ENCODE measurements at places on chromosomes 2 and 18.

GRCh38 chr2:106062627-106063026, 131.5 kb downstream of the UXS1 start:
- DNase-seq, result no peak

DNA sequence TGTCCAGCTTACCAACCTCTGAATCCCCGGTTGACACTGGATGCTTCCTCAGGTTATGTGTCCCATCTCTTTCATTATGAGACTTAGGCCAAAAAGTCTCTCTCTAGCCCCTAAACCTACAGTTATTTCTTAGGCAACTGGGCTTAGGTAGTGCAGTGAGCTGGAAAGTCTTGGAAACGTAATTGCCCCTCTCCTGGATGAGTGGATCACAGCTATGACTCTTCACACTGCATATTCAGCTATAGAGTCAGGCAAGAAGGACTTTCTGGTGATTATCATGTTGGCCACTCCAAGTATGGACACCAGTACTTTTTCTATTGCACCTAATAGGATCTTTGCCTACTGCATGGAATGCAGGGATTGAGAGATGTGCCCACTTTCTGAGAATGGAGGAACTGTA, 458.3 kb upstream of the CELF4 start:
- no peak for DNase-seq

- no peak for DNase-seq
These were observed 47.1 kb downstream of the PLCL1 start for GRCh38 chr2:197851451-197851850.

DNA sequence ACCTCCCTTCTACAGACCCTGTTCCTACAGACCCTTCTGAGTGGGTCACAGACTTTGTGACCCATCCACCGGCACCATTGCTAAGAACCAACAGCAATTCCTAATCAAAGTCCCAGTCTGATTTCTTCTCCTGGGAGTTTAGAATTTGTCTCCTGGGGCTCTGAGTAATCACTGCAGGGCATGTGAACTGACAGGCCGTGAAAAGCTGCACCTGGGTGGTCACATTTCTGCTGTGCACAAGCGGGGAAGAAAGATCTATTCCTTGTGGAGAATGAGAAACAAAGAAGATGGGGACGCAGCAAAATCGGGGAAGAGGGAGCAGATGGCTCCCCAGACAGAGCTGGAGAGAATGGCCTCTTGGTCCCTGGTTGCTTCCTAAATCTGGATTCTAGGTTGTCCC, 151.0 kb downstream of the ARL4C start:
- DNase-seq, result no peak

DNA sequence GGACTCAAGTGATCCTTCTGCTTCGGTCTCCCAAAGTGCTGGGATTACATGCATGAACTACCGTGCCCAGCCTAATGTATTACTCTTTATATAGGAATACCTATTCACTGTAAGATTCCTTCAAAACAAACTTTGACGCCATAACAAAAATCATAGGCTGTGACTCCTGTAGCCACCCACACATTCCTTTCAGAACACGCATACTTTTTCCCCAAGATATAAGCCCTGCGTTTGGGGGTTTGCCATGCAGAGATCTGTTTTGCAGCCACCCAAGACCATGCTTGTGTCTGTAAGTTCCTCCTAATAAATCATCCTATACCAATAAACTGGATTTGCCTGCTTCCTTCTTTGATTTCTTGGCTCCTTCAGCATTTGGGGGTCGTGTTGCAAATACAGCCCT, 46.0 kb upstream of the STON1 start:
- no peak for DNase-seq

DNA sequence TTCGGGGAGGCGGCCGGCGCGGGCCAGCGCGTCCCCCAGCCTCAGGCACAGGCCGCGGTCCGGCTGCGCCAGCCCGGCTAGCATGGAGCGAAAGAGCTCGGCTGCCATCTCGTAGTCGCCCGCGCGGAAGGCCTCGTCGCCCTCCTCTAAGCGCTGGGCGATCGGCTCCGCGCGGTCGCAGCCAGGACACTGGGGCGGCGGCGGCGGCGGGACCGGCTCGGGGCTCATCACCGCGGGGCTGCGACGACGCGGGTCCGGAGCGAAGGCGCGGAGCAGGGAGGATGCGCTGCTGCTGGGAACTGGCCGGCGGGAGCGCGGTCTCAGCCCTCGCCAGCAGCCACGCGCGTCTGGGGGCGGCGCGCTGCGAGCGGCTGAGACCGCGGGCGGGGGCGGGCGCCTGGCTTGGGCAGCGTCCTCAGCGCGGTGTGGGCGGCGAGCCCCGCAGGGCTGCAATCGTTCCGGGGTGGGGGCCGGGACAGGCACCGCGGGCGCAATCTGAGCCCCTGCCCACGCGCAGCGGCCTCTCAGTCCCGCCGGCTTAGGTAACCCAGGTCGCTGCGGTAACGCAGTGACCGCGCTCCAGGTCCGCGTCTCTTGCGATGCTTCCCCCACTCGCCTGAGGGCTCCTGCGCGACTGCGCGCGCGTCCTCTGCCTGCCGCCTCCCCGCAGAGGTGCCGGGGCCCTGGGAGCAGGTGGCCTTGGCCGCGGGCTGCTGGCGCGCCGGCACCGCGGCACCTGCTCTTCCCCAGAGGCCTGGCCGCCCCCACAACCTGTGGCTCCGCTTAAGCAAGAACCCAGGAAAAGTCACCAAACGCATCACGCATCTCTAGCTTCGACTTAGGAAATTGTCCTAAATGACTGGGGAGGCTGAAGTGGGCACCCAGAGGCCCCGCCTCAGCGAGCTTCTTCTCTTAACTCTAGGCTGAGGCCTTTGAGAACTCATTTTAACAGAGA, at the start of gene LONRF2:
Gene LONRF2, minus strand, starts transcription at position 636 of the 955 bp plus-strand sequence. Its CDS starts 408 bp downstream, at position 228.
- peak; percentile 76 for DNase-seq

DNA sequence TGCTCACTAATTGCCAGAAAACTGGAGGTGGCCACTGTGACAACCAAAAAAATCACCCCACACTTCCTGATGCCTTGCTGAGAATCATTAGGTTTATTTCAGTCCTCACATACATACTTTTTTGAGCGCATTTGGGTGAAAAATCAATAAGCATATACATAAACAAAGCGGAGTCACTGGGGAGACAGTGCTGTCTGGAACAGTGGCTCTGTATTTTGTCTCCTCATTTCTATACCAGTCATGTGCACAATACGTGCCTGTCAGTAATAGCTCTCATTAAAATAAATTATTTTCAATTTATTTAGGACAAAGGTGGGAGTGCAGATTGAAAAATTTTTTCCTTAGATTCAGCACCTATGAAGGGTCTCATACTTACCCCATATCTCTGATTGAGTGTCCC, 48.2 kb downstream of the CXCR4 start:
- no peak for DNase-seq

- no peak for DNase-seq
These were observed 52.1 kb upstream of the CHMP1B start for GRCh38 chr18:11799066-11799465.

DNA sequence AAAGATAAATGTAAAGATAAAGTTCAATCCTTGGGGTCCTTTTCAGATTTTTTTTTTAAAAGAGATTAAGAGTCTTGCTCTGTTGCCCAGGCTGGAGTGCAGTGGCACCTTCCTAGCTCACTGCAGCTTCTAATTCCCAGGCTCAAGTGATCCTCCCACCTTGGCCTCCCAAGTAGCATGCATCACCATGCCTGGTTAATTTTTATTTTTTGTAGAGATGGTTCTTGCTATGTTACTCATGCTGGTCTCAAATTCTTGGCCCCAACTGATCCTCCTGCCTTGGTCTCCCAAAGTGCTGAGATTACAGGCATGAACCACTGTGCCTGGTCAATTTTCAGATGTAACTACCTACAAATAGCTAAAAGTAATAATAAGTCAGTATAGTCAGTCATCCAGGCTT, 21.1 kb downstream of the NFE2L2 start:
- DNase-seq, result no peak

- peak; percentile 2 for DNase-seq
These were observed 31.5 kb downstream of the USP34 start for GRCh38 chr2:61439241-61440002.

DNA sequence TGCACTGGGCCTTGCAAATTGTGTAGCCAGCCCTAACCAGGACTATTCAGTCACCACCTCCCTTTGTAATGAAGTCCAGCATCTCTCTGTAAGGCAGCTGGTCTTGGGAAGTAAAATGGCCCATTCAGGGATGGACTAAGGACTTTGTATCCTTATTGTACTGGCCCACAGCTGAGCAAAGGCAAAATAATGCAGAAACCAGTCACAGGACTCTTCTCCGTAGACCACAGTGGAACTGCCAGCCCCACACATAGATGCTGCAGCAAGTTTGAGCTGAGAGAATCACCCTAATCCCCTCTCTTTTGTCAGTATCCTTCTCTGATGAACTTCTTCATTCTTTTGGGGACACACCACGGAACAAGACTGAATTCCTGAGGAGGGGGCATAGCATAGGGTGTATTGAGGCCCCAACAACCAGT, 73.6 kb upstream of the RTN4 start:
- no peak for DNase-seq

DNA sequence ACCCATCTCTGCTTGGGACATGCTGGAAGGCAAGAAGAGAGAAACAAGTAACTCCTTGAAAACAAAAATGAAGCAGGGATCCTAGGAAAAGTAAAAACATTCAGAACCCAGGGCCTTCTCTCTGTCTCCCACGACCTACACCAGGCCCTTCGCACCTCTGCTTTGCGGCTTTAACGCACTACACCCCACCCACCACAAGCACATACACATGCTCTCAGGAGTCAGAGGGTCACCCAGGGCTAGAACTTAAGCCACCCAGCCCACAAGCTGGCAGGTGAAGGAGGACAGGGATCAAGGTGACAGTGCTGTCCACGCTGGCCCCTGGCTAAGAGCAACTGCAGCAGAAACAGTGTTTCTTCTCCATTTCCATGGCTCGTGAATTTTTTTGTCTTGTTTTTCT, 72.2 kb downstream of the BCL11A start:
- no peak for DNase-seq

DNA sequence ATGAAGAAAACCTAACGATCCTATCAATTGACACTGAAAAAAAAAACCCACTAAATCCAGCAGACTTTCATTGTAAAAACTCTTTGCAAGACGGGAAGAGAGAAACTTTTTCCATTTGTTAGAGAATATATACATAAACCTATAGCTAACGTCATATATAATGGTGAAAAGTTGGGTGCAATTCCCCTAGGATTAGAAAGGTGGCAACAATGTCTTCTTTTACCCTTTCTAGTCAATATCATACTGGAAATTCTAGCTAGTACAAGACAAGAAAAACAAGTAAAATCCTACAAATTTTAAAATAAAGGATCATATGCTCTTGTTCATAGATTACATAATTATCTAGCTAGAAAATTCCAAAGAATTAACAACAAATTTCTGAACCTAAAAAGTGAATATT, 1596.5 kb upstream of the LRRTM1 start:
- no peak for DNase-seq

DNA sequence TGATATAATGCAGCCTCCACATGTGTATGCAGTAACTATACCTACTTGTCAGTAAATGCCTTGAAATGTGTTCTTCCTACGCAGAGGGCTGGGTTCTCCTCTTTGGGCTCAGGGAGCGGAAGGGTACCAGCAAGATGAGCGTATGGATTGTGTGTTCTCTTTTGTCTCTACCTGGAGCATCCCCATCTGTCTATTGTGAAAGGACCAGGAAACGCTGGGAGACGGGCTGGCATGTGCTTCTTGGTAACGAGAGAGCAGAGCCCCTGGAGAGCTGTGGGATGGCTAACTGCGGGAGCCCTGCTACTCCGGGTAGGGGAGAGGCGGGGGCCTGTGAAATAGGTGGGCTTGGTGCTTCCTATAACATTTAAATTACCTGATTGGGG, 80.9 kb downstream of the BCL2 start:
- DNase-seq, result peak; percentile 96

DNA sequence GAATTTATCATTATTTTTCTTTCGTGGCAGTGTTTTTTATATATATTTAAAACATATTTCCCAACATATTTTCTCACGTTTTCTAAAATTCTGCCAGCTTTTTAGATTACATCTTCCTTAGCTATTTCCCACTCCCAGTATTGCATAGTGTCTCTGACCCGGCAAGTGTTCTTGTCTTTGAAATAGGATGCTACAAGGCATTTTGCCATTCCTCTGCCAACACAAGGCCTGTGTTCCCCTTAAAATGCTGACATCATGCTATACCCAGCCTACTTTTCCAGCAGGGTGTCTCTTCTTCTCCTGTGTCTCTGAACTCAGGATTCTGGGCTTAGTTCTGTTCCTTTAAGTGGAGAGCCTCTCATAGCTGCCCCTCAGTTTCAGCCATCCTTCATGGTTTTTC, 115.2 kb downstream of the DIS3L2 start:
- no peak for DNase-seq

GRCh38 chr2:9347411-9347881, 75.9 kb downstream of the ITGB1BP1 start:
- DNase-seq, result no peak

DNA sequence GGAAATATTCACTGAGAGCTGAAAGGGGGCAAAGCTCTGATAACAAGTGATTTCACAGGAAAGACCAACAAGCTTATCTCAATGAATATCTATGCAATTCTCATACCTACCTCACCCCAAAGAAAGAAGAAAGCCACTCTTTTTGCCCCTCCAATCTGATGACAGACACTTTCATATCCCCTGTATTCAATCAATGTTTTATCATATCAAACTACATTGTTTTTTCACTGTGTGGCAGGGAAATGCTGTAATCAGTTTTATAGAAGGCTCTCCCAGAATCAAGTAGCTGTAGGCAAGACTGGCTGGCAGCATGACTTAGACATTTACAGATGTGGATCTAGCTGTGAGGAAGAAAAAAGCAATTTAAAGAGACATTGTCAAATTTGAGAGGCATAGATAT, 81.3 kb upstream of the PIK3C3 start:
- DNase-seq, result no peak

DNA sequence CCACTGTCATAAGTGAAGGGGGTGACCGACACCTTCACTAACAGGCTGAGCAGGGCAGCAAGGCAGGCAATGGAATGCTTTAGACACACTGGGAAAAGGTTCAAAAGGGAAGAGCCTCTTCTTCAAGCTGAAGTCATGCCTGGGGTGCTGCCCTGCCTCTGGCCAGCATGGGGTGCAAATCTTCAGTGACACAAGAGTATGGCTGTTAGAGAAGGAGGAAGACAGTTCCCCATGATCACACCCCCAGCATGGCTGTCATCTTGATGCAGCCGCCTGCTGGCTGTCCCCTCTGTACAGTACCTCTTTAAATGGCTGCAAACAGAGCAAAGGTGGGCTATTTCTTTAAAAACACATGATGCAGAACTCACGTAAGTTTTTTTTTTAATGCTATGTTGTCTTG, 71.9 kb downstream of the INPP4A start:
- DNase-seq, result no peak

GRCh38 chr18:31230495-31230894, 67.8 kb upstream of the DSC1 start:
- DNase-seq, result no peak

GRCh38 chr2:222424276-222424728, at the start of gene SGPP2:
Gene SGPP2 (plus strand): TSS chr2:222424543. CDS start chr2:222424603, 60 bp downstream.
- peak; percentile 74 for DNase-seq

- DNase-seq, result no peak
These were observed 490.6 kb downstream of the IRS1 start for GRCh38 chr2:226308986-226309385.

DNA sequence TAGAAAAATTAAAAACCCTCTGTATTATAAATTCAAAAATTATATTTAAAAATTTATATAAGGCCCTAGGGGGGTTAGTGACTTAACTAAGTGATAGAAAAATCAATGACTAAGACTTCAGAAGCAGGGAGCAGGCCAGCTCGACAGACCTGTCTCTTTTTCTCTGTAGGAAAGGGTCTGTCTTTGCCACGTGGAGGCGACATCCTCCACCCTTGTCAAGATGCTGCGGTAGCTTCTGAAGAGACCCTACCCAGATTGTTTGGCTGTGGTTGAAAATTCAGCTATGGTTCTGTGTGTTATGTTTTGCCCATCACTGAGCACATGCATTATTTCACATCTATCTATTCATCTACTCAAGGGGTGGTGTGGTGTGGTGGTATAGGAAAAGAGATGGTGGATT, 8.2 kb upstream of the SLC4A3 start:
- no peak for DNase-seq

- no peak for DNase-seq
These were observed 44.2 kb upstream of the CTDP1 start for GRCh38 chr18:79635427-79635726.
